ENCODE measurements at places on chromosomes 6 and 20.

GRCh38 chr20:63082308-63082938 lies 75.7 kb upstream of the BHLHE23 start:
- DNase-seq, result peak; percentile 66

DNA sequence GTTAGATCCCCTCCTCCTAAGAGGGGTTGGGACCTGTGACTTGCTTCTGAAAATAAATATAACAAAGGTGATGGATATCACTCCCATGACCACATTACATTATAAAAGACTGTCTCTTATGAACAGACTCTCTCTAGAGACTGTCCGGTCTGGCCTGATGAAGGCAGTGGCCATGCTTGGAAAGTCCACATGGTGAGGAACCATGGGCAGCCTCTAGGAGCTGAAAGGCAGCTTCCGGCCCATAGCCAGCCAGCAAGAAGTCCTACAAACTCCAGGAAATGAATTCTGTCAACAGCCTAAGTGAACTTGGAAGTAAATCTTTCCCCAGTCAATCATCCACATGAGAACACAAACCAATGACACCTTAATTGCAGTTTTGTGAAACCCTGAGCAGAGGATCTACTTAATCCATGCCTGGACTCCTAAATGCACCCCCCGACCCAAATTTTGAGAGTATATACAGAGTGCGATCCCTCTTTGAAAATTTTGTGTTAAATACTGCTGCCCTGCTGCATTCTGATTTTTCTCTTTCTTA lies 2.2 kb upstream of the POPDC3 start:
- DNase-seq, result no peak

DNA sequence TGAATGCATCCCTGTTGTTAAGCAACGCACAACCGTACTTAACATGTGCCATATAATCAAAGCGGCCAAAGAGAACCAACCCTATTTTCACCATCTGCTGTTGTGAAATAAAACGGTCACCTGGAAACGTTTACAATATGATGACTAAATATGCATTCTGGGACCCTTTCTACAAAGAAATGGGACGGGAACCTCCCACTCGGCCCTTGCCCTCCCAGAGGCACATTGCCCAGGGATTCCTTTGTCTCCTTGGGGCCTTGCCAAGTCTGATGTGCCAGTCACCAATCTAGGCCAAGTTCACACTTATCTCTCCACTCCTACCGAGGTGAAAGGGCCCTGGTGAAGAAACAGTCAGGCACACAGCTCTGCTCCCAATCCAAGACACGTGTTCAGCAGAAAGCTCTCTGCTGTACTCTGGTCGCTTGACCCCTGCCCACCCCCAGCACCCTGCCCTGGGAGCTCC lies 427.4 kb upstream of the JARID2 start:
- DNase-seq, result no peak

DNA sequence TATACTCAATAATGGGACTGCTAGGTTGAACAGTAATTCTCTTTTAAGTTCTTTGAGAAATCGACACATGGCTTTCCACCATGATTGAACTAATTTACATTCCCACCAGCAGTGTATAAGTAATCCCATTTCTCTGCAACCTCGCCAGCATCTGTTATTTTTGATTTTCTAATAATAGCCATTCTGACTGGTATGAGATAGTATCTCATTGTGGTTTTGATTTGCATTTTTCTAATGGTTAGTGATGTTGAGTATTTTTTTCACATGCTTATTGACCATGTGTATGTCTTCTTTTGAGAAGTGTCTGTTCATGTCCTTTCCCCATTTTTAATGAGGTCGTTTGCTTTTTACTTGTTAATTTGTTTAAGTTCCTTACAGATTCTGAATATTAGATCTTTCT lies 66.5 kb downstream of the STK4 start:
- no peak for DNase-seq

DNA sequence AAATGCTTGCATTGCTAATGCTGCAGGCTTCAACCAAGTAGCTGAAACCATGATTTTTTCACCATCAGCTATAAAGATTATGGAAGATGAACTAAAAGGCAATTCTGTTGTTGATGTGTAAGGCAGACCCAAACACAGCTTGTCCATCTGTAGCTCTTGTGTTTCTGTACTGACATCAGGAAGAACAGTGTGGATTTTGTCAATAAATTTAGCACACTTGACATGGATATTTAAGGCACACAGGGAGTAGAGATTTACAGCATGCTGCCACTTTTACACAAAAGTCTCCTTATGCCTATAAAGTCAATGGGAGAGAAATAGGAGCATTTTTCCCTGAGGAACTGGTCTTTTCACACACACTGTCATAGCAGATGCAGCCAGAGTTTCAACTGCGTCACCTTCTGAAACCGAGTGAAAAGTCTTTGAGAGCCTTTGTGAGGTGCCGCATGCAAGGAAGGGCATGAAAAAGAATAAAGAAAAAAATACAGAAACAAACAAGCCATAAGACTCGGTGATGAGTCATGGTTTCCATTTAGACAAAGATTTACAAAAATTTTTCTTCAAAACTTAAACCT lies 261.4 kb upstream of the TFAP2D start:
- no peak for DNase-seq

DNA sequence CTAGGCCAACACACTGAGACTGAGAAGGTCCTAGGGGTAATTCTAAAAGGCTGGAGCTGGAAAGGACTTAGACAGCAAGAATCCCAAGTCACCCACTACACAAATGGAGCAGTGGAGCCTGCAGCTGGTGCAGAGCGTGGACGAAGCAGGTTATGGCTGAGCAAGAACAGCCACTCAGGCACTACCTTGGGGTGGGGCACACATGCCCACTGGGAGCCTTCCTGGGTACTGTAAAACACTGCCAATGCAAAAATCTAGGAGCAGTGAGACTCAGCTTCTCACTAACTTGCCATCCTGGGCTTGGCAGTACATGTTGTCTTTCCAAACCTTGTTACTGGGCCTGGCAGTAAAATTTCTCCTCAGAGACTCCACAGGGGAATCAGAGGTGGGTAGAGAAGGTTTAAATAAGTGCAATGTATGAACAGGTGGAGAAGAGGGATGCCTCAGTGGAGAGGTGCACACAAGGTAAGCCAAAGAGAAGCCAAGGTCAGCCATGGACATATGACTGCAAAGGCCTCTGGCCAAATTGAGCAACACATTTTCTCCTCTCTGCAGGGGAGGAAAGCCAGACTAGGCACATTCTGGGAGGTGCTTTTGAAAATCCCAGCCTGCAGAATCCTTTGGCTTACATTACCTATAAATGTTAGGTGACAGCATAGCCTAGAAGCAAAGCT lies 105.6 kb downstream of the TNFRSF21 start:
- DNase-seq, result peak; percentile 71

DNA sequence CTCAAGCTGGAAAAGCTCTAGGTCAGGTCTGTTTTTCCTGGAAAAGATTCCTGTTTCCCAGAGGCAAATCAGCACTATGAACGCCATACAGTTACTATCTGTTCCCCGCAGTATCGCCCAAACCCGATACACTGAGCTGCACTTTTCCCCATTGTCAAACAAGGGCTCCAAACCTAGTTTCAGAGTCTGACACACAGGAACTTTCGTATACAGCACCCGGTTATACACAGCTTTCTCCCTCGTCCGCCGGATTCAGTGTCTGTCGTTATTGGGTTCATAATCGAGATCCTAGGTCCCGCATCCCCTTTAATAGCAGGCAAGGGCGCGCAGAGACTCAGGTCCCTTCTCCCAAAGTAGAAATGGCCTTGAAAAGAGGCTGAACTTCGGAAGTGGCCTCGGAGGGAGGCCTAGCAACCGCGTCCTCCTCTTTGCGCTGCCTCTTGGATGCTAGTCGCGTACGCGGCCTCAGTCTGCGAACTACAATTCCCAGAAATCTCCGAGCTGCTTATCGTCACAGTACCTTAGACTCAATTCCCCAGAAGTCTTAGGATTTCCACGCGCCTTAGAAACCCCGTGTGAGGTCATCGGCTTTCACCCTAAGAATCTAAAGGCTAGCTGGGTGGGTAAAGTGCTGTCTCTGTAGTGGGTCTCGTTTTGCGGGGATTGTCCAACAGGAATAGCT lies 34.2 kb downstream of the ZNF391 start:
- no peak for DNase-seq

DNA sequence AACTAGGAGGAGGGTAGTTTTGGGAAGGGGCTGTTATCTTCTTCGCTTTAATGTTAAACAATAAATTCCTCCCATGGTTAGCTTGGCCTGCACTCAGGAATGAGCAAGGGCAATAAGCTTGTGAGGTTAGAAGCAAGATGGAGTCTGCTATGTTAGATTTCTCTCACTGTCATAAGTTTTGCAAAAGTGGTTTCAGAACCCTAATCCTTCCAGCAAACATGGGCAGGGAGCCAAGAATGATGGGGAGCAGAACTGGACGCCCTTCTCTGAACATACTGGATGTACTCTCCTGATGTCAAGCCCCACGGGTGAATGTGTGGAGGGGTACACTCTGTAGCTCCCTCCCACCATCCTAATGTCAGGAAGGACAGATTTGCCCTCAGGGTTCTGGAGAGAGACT lies 22.3 kb downstream of the C6orf163 start:
- no peak for DNase-seq

GRCh38 chr6:73873081-73873480 lies 177.1 kb downstream of the CD109 start:
- DNase-seq, result no peak

- no peak for DNase-seq
These were observed 142.3 kb downstream of the TBXT start for GRCh38 chr6:166025149-166025898.

- DNase-seq, result no peak
These were observed 217.6 kb upstream of the HDDC2 start for GRCh38 chr6:125519367-125519766.

GRCh38 chr20:41050361-41051008 lies 21.9 kb downstream of the TOP1 start:
- DNase-seq, result peak; percentile 78

GRCh38 chr20:16611817-16612216 lies 38.6 kb upstream of the KIF16B start:
- DNase-seq, result no peak

DNA sequence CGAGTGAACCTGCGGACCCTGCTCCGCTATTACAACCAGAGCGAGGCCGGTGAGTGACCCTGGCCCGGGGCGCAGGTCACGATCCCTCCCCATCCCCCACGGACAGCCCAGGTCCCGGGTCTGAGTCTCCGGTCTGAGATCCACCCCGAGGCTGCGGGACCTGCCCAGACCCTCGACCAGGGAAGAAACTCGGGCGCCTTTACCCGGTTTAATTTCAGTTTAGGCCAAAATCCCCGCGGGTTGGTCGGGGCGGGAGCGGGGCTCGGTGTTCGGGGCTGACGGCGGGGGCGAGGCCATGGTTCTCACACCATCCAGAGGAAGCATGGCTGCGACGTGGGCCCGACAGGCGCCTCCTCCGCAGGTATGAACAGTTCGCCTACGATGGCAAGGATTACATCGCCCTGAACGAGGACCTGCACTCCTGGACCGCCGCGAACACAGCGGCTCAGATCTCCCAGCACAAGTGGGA lies 46.9 kb upstream of the TRIM26 start:
- DNase-seq, result no peak

- DNase-seq, result no peak
These were observed 1.3 kb downstream of the LYRM4 start for GRCh38 chr6:5259428-5259827.

DNA sequence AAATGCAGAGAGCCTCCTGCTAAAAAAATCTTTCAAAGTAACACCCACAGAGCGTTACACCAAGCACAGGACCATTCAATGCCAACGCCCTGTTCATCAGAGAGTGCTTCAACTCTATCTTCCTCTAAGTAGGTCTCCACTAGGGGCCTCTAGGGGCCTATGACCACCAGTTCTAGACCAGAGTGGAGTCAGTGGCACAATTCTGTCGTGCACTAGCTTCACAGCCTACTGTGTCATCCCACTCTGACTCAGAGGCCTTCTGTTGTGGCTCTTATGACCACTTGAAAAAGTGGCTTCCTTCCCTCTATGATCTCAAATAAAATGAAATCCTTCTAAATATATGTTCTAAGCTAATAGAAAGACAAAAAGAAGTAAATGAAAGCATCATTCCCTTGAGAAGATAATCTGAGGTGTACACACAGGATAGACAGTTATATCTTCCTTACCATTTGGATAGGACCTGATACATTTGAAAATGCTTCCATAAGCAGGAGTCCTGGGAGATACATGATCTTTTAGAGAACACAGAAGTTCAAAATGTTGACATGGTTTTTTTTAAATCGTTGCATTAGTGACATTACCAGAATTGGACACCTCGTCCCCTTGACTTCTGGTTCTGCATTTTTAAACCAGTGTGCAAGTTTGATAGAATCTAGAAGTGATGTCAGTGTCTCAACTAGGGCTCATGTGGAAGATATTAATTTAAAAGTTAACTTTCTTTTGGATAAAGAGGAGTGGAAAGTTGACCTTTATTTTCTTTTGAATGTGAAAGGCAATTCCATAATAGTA lies 151.9 kb downstream of the SH3BGRL2 start:
- DNase-seq, result no peak

DNA sequence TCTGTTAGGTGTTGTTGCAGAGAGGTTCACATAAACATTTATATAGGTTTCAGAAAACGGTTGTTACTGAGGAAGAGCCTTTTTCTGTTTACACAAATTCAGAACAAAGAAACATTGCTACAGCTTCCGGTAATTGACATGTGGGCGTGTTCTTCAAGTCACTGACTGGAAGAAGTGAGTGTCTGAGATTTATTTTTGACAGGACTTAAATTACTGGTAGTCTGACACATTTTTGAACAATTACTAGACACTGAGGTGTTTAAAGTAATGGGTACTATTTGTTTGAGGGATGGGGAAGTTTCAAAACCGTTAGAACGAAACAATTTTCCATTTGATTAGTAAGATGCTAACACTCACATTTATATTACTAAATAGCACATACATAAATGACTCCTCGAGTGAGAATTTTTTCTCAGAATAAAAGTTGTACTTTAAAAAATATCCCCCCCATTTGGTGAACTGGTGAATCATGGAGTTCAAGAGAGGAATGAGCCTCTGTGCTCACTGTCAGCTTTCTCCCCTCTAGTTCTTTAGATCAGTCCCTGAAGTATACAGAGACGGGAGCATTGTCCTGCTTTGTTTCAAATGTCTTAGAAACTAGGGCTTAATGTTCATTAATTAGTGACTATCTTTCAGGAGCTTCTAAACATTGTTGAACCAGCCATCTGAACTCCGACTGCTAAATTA lies 98.7 kb downstream of the TSHZ2 start:
- DNase-seq, result no peak

DNA sequence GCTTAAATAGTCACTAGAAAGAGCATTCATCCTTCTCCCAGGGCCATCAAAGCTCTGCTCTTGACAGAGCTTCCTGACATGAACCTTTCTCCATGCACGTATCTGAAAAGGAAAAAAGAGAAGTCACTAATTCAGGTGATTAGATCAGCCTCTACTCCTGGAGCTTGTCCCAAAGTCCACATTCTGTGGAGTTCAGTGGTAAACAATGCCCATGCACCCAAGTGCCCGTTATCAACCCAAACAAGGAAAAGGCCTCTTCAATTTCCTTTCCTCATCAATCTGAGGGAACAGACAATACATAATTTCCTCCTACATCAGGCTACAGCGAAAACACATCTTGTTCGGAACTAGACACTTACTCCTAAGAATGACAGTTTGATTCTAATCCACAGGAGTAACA lies 129.2 kb upstream of the PCSK2 start:
- no peak for DNase-seq
